Forelimb muscle (tissue), 1 donor: ENCODE measurements at places on chromosomes 16 and 17.

- no peak for DNase-seq
Observed at GRCh38 chr16:188674-189073, 8.4 kb downstream of the HBQ1 start.

DNA sequence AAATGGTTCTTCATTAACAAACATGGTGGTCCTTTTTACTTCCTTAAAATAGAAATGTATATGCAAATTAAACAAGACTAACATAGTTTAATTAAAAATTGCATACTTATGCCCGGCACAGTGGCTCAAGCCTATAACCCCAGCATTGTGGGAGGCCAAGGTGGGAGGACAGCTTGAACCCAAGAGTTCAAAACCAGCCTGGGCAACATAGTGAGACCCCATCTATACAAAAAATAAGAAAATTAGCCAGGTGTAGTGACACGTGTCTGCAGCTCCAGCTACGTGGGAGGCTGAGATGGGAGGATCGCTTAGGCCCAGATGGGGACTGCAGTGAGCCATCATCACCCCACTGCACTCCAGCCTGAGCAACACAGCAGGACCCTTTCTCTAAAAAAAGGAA is 18.4 kb downstream of the CDC27 start:
- DNase-seq, result no peak

DNA sequence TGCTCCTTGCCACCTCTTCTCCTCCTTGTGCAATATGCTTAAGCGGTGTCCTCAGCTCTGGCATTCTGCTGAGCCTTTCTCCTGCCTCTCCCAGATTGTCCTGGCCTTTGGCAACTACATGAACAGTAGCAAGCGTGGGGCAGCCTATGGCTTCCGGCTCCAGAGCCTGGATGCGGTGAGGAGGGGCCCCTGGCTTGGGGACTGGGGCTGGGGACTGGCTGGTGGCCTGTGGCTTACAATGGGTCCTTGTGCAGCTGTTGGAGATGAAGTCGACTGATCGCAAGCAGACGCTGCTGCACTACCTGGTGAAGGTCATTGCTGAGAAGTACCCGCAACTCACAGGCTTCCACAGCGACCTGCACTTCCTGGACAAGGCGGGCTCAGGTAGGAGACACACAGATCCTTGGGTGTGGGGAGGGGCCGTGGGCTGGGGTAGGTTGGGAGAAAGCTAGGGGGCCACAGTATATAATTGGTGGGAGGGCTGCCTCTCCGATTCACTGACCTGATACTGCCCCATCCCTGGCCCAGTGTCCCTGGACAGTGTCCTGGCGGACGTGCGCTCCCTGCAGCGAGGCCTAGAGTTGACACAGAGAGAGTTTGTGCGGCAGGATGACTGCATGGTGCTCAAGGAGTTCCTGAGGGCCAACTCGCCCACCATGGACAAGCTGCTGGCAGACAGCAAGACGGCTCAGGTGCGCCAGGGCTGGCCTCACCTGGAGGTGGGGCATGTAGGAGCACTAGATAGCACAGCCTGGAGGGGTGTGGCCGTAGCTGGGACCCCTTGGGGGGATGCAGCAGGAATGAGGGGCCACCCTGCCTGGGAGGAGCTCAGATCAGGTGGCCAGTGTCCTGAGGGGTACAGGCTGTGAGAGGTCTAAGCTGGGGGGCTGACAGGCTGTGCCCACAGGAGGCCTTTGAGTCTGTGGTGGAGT is 16.9 kb downstream of the SPATA32 start:
- DNase-seq, result no peak

DNA sequence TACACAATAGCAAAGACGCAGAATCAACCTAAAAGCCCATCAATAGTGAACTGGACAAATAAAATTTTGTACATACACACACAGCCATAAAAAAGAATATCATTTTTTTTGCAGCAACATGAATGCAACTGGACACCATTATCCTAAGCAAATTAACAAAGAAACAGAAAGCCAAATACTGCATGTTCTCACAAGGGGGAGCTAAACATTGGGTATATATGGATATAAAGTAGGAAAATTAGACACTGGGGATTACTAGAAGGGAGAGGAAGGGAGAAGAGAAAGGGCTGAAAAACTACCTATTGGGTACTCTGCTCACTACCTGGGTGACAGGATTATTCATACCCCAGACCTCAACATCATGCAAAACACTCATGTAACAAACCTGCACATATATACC is 28.2 kb downstream of the ADAMTS18 start:
- DNase-seq, result no peak

DNA sequence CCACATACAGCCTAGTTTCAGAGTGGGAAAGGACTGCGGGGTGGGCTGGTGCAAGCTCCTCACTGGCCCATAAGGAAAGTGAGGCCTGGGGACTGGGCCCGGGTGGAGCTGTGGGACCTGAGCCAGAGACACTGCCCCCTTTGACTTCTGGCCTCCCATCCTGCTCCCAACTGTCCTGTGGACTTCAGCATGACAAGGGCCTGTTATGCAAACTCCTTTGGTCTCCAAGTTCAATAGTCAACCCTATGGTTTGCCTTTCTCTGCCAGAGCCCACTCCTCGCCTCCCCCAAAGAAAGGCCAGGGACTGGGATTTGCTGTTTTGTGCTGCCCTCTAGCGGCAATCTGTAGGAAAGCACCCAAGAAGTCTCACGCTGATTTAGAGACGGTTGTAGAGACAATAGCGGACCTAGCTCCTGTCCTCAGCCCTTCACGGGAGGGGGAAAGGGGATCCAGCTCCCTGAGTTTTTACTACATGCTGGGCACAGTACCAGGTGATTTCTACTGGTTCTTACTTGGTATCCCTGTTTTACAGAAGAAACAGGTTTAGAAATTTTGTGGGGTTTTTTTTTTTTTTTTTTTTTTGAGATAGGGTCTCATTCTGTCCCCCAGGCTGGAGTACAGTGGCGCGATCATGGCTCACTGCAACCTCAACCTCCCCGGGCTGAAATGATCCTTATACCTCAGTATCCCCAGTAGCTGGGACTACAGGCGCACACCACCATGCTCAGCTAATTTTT is 1.2 kb upstream of the TLCD3B start:
- no peak for DNase-seq

DNA sequence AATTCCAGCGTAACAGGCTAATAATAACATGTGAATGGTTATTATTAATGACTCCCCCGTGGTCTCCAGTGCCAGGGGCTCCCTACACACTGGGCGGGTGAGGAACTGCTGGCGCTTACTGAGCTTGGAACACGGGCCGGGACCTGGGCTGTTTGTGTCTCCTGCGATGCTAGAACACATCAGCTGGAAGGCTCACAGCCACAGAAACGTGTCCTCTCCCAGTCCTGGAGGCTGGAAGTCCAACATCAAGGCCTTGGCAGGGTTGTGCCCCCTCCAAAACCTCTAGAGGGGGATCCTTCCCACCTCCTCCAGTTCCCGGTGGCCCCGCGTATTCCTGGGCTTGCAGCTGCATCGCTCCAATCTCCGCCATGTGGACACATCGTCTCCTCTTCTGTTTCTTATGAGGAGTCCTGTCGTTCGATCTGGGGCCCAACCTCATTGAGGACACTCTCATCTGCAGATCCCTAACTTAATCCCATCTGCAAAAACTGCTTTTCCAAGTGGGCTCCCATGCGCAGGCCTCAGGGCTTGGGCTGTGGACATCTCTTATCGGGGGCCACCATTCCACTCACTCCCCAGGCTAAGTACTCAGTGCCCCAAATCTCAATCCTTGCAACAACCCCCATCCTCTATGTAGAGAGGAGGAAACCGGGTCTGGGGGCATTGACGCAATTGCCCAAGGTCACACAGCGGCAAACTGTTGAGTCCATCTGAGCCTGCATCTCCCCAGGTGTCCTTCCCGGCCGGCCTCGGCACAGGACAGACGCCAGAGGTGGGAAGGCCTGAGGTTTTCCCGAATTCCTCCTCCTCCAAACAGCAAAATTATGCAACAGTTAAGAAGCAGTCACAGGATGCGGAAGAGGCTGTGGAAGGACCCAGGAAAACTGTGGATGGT is 193.9 kb downstream of the IRF8 start:
- no peak for DNase-seq

GRCh38 chr16:11106726-11107125 is 149.3 kb downstream of the SOCS1 start:
- DNase-seq, result no peak

DNA sequence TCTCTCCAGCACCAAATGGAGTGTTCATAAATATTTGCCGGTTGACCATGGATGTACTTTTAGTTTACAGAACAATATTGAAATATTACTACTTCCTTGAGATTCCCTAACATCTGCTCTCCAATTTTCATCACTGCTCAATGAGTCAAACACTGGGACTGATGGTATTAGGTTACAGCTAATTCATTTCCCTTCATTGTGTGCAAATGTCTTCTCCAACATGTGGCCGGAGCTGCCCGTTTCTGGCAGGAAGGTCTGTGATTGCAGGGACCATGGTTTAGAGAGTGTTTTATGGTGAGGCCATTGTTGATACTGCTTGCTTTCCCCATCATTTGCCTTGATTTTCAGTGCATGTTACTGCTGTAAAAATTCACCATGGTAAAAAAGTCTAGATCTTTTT is 209.3 kb downstream of the HS3ST3B1 start:
- no peak for DNase-seq

GRCh38 chr16:83793179-83793578 is 14.6 kb upstream of the HSBP1 start:
- DNase-seq, result no peak
